Astrocyte (in vitro differentiated cells and primary cell): ENCODE measurements at places on chromosomes 4 and X.

GRCh38 chr4:118774989-118775388, 60.9 kb downstream of the SEC24D start:
- peaks cover 18% of the 10 kb centered on the region for H3K36me3 ChIP-seq
- peaks cover 30% of the 10 kb centered on the region for H3K4me1 ChIP-seq
- H3K27me3 ChIP-seq = no peaks in the 10 kb centered on the region
- H3K4me3 ChIP-seq = no peak overlapping the region
- DNase-seq = peak; percentile 48

GRCh38 chrX:149473092-149473491, 32.0 kb downstream of the IDS start:
- no peak for DNase-seq
- no peaks in the 10 kb centered on the region for H3K36me3 ChIP-seq
- H3K27ac ChIP-seq = no peak overlapping the region
- no peak overlapping the region for H3K4me3 ChIP-seq
- no peaks in the 10 kb centered on the region for H3K4me1 ChIP-seq

GRCh38 chrX:136034668-136035067, 49.4 kb downstream of the SLC9A6 start:
- H3K27me3 ChIP-seq = no peaks in the 10 kb centered on the region
- peaks cover 14% of the 10 kb centered on the region for H3K4me1 ChIP-seq
- H3K27ac ChIP-seq = no peak overlapping the region
- H3K4me3 ChIP-seq = no peak overlapping the region
- no peaks in the 10 kb centered on the region for H3K36me3 ChIP-seq

- no peak overlapping the region for H3K27ac ChIP-seq
- H3K27me3 ChIP-seq = no peaks in the 10 kb centered on the region
- H3K4me1 ChIP-seq = no peaks in the 10 kb centered on the region
These were observed 221.6 kb downstream of the NSUN7 start for GRCh38 chr4:40971338-40971737.
